Transverse colon (tissue), 4 donors: ENCODE measurements at places on chromosomes 13 and 19. TPM values are rescaled to one million over a fixed set of nuclear protein-coding genes. Genes with fewer than 3 reads are reported as not detected.
A peak's percentile ranks its signal among the peaks of the same experiment; 100 is the strongest.

CNN1 gene
- 662 TPM for total RNA-seq

DNA sequence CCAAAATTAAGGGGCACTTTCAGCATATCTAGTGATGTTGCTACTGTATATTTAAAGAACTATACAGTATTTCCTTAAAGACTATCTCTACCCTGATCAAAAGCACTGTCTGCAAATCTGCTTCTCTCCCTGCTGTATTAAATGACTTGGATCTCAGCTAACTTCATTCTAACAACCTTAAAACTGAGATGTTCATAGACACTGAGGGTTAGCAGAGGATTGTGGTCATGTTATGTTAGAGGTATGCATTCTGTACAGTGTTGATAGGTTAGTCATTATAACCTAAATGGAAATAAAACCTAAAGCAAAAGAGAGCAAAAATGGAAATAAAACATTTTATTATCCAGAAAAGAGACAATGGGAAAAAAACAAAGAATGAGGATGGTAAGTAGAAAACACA is 9.9 kb downstream of the GPR183 start:
- DNase-seq = no peak

ZSCAN5A gene
- total RNA-seq = 11.1 TPM

ZNF383 gene
- total RNA-seq = 9.4 TPM

GRCh38 chr13:111241862-111242261 is 78.6 kb upstream of the TEX29 start:
- DNase-seq = no peak

GRCh38 chr13:43510956-43511901 is 275.5 kb downstream of the ENOX1 start:
- DNase-seq = no peak

DNA sequence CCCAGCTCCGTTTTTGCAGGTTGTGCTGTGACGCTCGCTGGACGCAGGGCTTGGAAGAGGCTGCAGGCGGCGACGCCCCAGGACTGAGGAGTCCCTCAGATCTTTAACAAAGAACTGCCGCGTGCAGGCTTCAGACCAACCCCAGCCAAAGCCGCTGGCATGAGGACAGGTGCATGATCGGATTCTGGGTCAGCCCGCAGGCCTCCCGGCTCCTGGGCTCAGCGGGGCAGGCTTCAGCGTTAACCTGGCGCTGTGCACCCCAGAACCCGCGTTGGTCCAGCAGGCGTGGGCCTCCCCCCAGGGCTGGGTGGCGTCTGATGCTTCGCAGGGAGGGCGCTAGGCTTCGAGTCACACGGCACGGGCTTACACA is 920 bp upstream of the TIMM13 start:
- peak; percentile 39 for DNase-seq

SCEL gene
- total RNA-seq = 0.96 TPM

DNA sequence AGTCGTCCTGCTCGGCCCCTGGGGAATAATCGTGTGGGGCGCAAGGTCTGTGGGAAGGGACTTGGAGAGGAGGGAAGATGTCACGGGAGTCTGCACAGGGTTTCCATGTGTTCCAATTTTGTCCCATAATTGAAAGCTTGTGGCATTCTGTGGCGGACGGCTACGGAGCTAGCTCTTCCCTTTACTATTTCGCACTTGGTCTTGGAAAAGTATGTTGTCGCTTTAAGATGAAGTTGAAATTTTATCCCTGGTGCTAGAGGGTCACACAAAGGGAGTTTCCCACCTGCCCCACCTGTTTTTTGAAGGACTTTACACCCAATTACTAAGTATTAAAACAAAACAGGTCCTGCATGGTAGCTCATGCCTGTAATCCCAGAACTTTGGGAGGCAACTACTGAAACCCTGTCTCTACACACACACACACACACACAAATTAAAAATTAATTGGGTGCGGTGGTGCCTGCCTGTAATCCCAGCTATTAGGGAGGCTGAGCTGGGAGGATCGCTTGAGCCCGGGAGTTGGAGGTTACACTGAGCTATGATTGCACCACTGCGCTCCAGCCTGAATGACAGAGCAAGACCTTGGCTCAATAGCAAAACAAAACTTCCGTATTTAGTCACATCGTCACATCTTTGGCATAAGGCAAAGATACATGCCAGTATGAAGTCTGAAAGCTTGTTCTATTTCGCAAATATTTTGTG is 967 bp upstream of the TPT1 start:
- peak; percentile 63 for DNase-seq

CBARP gene
- total RNA-seq = 0.68 TPM

KCNJ14 gene
- 0.64 TPM for total RNA-seq

GRCh38 chr13:35475960-35476943 is at the start of gene MAB21L1:
TSS of gene MAB21L1 (minus strand) at chr13:35476689. CDS start at chr13:35476138, 551 bp downstream.
- DNase-seq = peak; percentile 9

DNA sequence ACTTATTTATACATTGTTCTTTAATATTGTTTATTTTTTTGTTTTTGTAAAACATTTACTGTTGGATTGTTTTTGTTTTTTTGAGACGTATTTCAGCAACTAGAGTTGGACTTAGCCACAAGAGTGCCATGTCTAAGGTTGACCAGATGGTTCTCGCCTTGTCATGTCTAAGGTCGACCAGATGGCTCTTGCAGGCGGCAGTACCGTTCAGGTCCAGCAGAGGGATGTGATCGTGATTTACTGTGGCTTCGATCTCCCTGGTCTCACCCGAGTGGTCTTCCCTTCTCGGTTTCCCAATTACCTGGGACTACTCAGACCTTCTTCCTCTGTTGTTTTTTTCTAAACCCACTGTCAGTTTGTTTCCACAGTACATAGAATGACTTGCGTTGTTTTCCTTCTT is 1438.6 kb downstream of the UQCRFS1 start:
- DNase-seq = no peak

CYP2A6 gene
- not detected for total RNA-seq

DNA sequence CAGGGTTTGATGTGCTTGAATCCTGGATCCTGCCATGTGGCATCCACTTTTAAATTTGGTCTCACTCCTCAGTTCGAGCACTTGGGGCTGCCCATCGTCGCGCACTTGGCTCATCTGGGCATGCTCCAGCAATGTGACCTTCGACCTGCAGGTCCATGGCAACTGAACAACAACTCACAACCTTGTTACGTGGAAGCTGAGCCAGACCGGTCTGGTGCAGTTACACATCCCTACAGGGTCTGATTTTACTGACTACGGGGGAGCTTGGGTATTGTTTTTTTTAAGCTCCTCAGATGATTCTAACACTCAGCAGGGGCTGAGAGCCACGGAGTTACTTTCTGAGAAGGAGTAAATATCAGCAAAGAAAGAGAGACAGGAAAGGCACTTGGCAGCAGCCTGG is 769.6 kb downstream of the UQCRFS1 start:
- DNase-seq = peak; percentile 32

DNA sequence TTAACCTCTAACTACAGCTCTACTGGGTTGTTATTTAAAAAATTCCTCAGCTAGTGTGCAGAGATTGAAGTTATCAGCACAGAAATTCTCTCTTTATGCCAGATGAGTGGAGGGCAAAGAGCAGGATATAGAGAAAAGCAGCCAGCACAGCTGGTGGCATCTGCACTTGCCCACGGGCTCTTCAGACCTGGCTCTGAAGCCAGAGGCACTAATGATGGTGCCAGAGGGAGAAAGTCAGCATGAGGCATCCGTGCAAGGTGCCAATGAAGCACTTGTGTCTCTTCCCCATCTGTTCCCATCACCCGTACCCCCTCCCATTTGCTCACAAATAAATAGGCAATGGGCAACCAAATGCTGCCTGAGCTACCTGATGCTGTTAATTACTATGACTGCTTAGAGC is 138.9 kb downstream of the OLFM4 start:
- no peak for DNase-seq

GRCh38 chr19:18490728-18491127 is 31.1 kb downstream of the ELL start:
- DNase-seq = no peak

DNA sequence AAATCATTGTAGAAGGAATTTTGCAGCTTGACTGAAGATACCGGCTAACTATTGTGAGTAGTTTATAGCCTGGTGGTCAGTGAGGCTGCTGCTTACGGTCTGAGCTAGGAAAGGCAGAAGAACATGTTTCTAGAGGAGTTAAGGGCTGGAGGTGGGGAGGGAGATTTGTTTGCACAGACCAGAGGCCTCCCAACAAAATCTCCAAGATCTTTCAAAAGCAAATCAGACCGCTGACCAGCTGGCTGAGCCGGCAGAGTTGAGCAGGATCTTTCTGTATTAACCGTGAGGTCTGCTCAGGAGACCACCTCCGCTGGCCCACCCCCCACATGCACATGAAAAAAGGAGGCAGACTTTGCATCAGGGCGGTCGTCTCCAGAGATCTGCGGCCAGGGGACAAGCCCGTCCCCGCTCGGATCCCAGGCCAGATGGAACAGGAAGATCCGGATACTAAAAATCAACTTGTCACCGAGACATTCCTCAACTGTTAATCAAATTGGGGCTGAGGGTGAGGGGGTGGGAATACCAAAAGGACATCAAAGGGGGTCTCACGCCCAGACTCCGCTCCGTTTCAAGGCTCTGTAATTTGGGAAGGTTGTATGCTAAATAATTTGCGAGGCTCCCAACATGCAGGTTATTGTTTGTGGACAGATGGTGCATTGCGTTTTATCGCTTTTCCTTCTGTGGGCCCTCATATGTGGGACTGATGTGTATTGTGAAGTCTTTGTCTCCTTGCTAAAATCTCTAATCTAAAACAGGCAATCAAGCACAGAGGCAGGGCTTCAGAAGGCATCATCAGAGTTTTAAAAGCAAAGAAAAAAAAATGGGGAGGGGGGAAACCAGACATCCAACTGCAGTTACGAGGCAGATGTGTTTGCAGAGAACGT is 319.0 kb downstream of the ZNF536 start:
- no peak for DNase-seq

GRCh38 chr19:53792721-53793433 is 31.2 kb downstream of the NLRP12 start:
- DNase-seq = peak; percentile 86

ATP7B gene
- 21.3 TPM for total RNA-seq

DNA sequence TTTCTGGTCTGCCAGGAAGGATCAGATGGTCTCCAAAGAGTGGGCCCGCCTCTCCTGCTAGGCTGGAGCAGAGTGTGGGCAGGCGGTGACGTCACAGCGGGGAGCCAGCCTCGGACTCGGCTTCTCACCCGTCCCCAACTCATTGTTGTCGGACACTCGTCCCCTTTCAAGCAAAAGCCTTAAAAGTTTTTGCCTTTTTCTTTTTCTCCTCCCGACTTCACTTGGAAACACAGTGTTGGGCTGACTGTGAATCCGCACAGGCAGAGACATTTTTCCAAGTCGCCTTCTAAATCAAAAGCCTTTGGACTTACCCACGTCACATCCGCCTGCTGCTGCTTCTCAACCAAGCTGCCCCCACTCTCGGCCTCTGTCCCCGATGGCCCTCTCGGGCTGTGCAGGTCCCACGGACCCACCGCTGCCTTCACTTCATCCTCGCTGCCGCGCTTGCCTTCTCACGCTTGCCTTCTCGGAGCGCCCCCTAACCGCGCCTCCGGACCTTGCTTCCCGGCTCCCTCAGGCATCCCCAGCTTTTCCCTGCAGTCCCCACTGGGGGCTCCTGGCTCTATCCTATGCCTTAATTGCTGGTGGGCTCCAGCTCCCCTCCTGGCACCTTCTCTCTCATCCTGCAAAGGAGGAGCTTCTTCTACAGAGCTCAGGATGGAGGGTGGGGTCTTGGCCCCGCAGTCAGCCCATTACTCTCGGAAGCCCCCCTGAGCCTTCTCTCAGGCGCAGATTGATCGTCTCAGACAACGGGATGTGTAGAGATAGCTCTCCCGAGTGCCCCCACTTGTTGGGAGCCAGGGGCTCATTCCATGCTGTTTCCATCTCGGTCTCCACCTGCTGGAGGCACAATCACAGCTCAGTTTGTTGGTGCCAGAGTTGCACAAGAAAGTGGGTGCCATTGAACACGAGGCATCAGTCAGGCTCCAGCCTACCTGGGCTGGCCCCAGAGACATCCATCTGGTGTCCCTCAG is 3.9 kb upstream of the ZNF135 start:
- DNase-seq = peak; percentile 14

DNA sequence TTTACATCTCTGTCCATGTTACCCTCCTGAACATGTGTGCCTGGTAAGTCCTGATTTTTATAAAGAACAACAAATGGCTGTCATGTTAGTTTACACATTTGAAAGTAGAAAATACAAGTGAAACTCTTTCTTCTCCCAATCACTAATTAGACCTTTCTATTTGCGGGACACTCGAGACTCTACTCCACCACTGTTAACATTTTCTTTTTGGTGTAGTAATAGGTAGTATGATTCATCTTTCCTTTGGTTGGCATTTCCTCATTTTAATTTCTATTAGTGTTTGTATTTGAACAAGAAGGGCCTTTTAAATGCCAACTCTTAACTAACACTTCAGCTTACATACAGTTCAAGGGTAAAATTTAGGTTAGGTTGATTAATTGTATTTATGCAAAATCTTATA is 371.1 kb downstream of the PCDH9 start:
- DNase-seq = no peak

DNA sequence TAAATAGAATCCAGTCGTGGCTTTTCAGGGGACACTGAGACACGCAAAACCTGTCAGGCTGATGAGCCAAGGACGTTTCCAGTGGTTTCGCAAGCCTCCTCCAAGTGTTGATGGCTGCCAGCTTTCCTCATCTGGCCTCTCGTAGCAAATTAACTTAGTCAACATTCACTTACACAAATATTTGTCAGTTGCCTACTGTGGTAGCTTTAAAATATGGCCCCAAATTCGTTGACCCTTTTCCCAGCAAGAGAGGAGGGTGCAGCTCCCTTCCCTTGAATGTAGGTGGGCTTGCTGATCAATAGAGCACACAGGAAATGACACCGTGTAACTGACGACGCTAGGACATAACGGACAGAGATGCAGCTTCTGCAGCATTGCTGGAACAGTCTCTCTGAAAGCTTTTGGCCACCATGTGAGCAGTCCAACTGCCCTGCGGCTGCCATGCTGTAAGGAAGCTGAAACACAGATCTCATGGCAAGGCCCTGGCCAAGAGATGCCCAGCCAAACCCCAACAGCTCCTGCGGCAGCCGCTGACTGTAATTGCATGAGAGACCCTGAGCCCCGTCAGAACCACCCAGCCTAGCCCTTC is 5.5 kb upstream of the RANBP3 start:
- DNase-seq = no peak

ZNF225 gene
- 26.9 TPM for total RNA-seq

DNA sequence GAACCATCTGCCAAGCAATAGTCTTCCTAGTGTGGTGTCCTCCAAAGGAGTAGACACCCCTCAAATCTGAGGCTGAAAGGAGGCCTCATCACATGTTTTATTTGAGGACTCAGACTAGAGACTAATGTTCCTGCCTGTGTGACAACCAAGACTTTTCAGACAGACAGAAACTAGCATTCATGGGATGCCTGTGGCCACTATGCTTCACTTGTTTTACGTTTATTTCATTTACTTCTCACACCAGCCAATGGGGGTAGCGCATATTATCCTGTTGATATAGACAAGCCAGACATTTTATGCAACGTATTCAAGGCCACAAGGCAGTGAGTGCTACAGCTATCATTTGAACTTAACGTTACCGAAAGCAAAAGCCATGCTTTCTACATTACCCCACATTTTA is 391.7 kb upstream of the HTR2A start:
- DNase-seq = no peak

COX6B2 gene
- 15.1 TPM for total RNA-seq

CTXN1 gene
- 29.7 TPM for total RNA-seq

CRX gene
- not detected for total RNA-seq

RYR1 gene
- total RNA-seq = 1.1 TPM

GRCh38 chr13:90336507-90336906 is 1011.0 kb upstream of the MIR17HG start:
- no peak for DNase-seq

KCNK6 gene
- total RNA-seq = 14.9 TPM
